ENCODE measurements at places on chromosomes 11 and 22.
A peak's percentile ranks its signal among the peaks of the same experiment; 100 is the strongest.

DNA sequence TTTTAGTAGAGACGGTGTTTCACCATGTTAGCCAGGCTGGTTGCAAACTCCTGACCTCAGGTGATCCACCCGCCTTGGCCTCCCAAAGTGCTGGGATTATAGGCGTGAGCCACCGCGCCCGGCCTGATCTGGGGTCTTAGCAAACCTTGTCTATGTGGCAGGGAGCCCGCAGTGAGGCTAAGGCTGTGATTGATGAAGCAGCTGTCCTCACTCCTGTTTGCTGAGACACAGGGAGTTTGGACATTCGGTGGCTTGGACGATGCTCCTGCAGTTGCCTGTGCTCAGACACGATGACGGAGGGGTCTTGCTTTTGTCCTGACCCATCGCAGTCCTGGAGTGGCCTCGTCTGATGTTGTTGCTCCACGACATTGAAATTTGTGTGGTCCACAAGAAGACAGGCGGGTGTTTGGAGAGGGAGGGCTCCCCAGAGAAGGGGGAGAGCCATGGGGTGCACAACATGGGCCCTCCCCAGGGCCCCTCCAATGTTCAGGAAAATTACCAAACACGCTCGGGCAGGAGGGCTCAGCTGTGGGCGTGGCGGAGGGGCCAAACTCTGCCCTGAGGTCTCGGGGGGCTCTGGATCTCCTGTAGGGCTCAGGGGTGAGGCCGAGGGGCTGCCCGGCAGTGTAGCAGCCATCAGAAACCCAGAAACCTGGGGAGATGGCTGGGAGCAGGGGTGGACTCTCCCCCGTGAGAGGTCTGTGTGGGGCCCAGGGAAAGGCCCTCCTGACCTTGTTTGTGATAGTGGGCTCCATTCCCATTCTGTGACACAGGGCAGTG lies 41.8 kb upstream of the PRR5 start:
- DNase-seq, result no peak

DNA sequence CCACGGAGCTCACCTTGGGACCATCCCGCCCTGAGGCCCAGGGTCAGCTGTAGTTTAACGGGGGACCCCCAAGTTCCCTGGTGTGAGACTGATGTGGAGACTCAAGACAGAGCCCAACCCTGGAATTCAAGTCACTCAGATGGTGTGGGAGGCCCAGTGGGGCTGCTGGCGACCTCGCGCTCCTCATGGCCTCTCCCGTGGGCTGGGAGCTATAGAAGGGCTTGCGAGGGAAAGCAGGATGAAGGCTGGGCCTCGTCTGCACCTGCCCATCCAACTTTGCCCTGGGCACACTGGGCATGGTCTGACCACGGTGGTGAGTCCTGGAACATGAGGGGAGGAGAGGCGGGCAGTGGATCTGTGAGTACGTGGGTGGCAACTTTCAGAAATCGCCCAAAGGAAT lies 13.6 kb upstream of the TTLL12 start:
- no peak for DNase-seq

DNA sequence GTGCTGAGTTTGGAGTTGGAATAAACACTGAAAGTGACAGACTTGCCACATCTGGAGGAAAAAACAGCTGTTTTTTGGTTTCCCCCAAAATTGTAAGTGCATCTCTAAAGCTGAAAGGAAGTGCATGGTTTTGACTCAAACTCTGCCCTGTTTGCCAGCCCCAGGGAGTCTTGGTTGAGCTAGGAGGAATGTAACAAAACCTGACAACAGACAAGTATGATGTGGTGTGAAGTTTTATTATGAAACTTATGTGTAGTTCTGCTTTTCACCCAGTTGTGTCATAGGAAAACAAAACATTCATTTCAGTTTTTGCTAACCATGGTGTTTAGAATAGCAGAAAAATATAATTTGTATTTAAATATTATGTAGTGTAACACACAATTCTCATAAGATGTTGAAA lies 31.7 kb upstream of the PDE3B start:
- DNase-seq, result no peak

GRCh38 chr11:36736103-36736502 lies 138.1 kb upstream of the RAG2 start:
- no peak for DNase-seq

DNA sequence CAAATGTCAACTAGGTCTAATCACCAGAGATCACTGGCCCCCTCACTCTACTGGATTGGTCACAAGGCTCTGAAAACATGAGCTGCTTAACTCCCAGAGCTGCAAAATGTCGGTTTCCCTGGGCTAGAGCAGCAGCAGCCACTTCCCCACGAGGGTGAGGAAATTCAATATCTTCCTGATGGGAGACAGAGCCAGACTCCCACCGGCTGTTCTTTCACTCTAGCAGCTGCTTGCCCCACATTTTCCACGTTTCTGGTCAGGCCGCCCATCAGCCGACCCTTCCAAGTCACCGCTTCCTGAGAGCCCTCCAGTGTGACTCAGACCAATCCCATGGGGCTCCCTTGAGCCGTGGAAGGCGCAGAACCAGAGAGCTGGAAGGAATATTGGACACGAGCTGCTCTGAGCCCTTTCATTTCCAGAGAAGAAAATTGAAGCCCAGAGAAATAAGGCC lies 227.0 kb downstream of the ADAMTS15 start:
- DNase-seq, result peak; percentile 18

GRCh38 chr11:110779108-110779507 lies 66.9 kb upstream of the ARHGAP20 start:
- DNase-seq, result no peak

- DNase-seq, result no peak
These were observed 12.4 kb upstream of the DRD2 start for GRCh38 chr11:113487622-113488021.

- no peak for DNase-seq
These were observed 66.9 kb downstream of the MPPED1 start for GRCh38 chr22:43478621-43479300.

- no peak for DNase-seq
These were observed 5.5 kb downstream of the YDJC start for GRCh38 chr22:21624120-21624879.

GRCh38 chr11:36400766-36401455 lies 104.8 kb downstream of the PRR5L start:
- no peak for DNase-seq

DNA sequence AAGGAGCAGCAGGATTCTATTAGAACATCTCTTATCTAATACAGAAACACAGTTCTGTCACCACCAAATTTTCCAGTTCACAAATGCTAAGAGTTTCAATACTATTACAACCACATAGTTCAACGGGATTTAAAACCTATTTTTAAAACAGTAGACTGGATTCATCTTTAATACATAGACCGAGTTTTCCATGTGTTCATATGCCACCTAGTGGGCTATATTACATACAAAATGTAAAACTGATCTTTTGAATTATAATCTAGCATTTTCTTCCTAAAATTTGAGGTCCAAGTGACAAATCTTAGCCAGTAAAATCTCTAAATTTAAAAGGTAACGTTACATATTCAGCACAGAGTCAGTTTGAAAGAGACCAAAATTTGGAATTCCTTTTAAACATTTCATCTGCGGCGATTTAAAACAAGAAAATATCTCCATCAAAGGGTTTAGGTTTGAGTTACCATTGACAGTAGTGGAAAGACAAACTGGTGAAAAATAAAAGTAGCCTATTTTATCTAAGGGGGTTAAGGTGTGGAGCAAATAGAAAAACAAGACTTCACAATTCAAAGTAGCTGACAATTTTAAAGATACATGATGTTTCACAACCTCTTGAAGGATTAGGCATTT lies 269.3 kb upstream of the MPPED2 start:
- no peak for DNase-seq

DNA sequence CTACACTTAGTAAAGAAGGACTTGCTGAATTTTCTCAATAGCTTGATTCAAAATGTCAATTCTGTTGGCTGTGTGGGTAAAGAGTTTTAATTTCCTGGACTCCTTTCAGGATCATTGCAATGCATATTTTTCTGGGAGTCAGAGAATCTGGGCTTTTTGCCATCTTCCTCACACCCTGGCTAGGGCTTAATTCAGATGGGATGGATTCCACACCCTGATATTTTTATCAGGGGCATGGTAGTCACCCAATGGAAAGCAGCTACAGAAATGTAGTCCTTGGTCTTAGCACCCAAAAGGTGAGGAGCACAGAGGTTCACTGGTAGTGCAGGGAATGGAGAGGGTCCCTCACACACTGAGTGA lies 79.3 kb downstream of the SGSM3 start:
- no peak for DNase-seq

DNA sequence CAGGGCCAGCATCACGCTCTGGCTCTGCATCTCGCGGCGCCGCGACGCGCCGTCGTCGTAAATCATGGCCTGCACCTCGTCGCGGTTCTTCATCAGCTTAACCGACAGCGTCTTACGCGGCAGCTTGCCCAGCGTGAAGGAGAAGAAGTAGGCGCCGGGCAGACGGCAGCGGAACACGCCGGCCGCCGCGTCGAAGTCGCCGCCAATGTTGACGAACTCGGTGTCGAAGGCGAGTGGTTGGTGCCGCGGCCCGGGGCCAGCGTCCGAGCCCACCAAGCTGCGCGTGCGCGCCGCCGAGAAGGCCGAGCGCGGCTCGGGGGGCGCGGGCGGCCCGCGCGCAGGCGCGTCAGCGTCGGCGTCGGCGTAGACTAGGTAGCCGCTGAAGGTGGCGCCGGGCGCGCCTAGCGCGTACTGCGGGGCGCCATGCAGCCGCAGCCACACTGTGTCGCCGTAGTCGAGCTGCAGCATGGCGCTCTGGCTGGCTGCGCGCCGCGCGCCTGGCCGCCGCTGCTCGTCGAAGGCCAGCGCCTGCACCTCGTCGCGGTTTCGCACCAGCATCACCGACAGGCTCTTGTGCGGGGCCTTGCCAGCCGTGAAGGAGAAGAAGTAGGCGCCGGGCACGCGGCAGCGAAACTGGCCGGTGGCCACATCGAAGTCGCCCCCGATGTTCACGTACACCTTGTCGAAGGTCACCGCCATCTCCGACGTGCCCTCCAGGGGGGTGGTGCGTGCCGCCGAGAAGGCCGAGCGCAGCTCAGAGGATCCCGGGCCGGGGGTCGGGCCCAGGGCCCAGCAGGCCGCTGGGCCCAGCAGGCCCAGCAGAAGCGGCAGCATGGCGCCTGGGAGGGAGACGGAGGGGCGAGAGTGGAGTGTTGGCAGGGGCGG lies 3.7 kb downstream of the FAM180B start:
- DNase-seq, result no peak

DNA sequence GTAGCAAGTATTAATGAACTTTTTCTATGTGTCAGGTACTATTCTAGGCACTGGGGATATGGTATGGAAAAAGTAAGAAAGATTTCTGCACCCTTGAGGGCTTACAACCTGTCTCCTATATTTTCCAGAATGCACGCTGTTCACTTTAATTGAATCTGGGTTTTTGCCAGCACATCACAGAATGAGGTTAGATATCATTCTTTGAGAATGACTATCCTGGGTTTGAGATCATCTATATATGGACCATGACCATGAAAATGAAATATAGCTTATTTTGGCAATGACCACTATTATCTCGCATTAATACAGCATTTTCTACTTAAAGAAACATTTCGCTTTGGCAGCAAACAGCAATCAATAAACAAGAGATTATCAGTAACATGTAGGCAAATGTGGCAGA lies 46.9 kb downstream of the C11orf71 start:
- no peak for DNase-seq

GRCh38 chr11:2747248-2748027 lies 47.6 kb upstream of the KCNQ1OT1 start:
- DNase-seq, result no peak

GRCh38 chr11:126765196-126765595 lies 235.4 kb downstream of the KIRREL3 start:
- no peak for DNase-seq

- peak; percentile 30 for DNase-seq
These were observed 44.3 kb upstream of the TTC12 start for GRCh38 chr11:113270080-113270479.

GRCh38 chr11:119446434-119446833 lies 23.5 kb upstream of the THY1 start:
- no peak for DNase-seq

GRCh38 chr22:45934659-45935341 lies 42.2 kb downstream of the WNT7B start:
- DNase-seq, result no peak

GRCh38 chr11:54558919-54559318 lies 44.9 kb downstream of the OR4C46 start:
- no peak for DNase-seq

- DNase-seq, result no peak
These were observed 35.1 kb upstream of the MUC5AC start for GRCh38 chr11:1122664-1123002.

DNA sequence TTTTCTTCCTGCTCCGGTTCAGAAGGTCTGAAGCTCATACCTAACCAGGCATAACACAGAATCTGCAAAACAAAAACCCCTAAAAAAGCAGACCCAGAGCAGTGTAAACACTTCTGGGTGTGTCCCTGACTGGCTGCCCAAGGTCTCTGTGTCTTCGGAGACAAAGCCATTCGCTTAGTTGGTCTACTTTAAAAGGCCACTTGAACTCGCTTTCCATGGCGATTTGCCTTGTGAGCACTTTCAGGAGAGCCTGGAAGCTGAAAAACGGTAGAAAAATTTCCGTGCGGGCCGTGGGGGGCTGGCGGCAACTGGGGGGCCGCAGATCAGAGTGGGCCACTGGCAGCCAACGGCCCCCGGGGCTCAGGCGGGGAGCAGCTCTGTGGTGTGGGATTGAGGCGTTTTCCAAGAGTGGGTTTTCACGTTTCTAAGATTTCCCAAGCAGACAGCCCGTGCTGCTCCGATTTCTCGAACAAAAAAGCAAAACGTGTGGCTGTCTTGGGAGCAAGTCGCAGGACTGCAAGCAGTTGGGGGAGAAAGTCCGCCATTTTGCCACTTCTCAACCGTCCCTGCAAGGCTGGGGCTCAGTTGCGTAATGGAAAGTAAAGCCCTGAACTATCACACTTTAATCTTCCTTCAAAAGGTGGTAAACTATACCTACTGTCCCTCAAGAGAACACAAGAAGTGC lies 661 bp upstream of the MALAT1 start:
- peak; percentile 70 for DNase-seq

- peak; percentile 55 for DNase-seq
These were observed 13.5 kb downstream of the C11orf97 start for GRCh38 chr11:94525546-94526324.

DNA sequence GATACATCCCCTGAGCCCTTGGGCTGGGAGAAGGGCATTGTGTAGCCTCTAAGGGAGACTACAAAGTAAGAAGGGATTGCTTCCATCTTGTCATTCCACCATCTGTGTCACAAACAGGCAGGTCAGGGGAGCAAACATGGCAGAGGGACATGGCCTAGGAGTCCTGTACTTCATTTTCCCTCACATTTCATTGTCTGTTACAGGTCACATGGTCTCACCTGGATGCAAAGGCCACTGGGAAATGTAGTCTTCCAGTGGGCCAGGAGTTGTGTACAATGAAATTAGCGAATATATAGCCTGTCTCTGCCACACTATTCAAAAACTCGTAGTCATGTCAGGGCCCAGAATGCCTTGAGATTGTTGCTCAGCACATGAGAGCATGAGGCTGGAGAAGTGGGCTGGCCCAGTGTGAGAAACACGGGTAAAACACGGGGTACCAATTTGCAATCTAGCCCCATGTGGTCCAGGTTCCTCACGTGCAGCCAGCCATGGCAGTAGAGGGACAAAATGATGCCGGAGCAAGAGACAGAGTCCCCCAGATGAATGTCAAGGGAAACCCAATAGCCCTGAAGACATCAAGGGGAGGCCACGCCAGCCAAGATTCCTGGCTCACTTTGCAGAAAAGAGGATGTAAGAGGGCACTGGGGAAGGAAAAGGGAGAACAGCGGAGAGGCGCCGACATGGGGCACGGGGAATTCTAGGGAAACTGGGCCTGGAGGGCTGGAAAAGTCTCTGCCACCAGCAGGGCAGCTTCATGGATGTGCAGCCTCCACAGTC lies 47.7 kb upstream of the EMID1 start:
- DNase-seq, result no peak

Data from pancreas (tissue), 10 donors.